Kidney (tissue), 22 donors: ENCODE measurements at places on chromosomes 3 and 15. TPM values are rescaled to one million over a fixed set of nuclear protein-coding genes. Genes with fewer than 3 reads are reported as not detected.
A peak's percentile ranks its signal among the peaks of the same experiment; 100 is the strongest.

- no peak overlapping the region for H3K27ac ChIP-seq
- no peaks in the 10 kb centered on the region for H3K27me3 ChIP-seq
- no peak overlapping the region for H3K4me3 ChIP-seq
- no peak for DNase-seq
- H3K36me3 ChIP-seq = no peaks in the 10 kb centered on the region
These were observed 131.6 kb upstream of the RASGRP1 start for GRCh38 chr15:38696109-38696727.

- no peak overlapping the region for H3K4me3 ChIP-seq
- peaks cover 2% of the 10 kb centered on the region for H3K36me3 ChIP-seq
- no peak for DNase-seq
- no peak overlapping the region for H3K27ac ChIP-seq
These were observed 53.4 kb upstream of the XRN1 start for GRCh38 chr3:142501004-142501926.

DNA sequence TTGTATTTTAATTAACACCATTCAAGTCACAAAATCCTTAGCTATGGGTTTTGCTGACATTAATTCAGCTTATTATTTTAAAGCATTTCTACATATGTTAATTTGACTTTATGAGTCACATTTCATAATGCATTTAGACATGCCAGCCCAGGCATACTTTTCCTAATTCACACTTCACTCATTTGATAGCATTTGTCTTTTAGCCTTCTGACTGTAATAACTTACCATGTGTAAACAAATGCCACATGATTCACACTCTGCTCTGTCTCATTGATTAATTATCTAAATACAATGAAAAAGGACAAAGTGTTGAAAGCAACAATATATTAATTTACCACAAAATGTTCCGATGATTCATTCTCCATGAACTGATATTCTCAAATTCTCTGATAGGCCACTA lies 927.8 kb upstream of the EPHA6 start:
- no peak for DNase-seq
- H3K36me3 ChIP-seq = no peaks in the 10 kb centered on the region
- no peaks in the 10 kb centered on the region for H3K4me1 ChIP-seq
- H3K27me3 ChIP-seq = no peaks in the 10 kb centered on the region
- no peak overlapping the region for H3K27ac ChIP-seq

GRCh38 chr3:30281526-30281925 lies 324.9 kb upstream of the TGFBR2 start:
- no peaks in the 10 kb centered on the region for H3K27me3 ChIP-seq
- H3K27ac ChIP-seq = no peak overlapping the region
- no peak overlapping the region for H3K4me3 ChIP-seq
- H3K36me3 ChIP-seq = no peaks in the 10 kb centered on the region
- DNase-seq = no peak

DNA sequence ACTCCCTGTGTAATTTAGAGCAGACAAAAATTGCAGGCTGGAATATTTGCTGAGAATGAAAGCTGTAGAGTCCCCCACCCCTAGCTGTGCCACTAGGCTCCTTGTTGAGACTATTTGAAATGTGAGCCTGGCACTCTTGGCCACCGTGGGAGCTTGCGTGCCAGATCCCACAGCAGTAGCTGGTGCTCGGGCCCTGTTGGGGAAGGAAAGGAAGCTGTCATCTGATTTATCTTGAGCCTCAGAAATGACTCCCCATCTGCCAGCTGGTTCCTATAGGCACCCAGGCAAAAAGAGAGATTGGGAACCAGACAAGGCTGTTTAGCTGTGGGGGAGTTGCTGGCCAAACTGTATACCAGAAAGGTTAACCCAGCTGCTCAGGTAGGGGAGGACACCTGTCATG lies 23.4 kb upstream of the CLEC3B start:
- H3K27me3 ChIP-seq = no peaks in the 10 kb centered on the region
- no peak overlapping the region for H3K4me3 ChIP-seq
- peaks cover 8% of the 10 kb centered on the region for H3K36me3 ChIP-seq
- H3K4me1 ChIP-seq = no peaks in the 10 kb centered on the region
- no peak overlapping the region for H3K27ac ChIP-seq

DNA sequence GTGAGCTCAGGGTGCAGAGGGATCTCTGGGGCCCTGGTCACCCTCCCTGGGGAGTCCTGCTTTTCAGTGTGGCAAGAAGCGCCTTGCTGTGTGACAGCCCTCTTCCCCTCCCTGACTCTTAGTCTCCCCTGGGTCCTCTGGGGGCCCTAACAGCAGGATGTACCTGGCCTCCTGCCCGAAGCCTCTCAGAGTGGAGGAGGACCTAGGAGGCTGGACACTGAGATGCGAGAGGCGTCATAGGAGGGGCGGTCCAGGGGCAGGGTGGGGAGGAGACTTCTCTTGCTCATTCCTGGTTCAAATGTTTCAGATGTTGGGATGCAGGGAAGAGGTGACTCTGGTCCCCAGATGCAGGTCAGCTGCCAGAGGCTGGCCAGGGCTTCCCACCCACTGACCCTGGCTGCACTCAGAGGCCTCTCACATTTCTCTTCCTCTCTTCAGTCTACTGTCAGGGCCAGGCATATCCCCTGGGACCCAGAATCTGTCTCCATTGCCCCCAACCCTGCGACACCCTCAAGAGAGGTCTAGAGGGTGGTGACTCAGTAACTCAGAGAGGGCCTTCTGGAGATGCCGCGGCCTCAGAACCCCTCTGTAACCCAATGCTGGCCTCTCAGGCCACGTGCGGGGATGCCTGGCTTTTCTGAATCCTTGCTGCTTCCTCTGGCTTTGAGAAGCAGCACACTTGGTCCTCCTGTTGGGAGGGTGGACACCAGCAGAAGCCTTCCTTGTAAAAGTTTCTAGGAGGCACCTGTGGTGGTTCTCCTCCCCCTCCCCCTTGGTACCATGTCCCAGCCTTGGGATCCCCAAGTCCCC lies 25.9 kb downstream of the SNX33 start:
- no peaks in the 10 kb centered on the region for H3K4me1 ChIP-seq
- H3K36me3 ChIP-seq = no peaks in the 10 kb centered on the region
- H3K27ac ChIP-seq = peak overlapping the region; percentile 57

DNA sequence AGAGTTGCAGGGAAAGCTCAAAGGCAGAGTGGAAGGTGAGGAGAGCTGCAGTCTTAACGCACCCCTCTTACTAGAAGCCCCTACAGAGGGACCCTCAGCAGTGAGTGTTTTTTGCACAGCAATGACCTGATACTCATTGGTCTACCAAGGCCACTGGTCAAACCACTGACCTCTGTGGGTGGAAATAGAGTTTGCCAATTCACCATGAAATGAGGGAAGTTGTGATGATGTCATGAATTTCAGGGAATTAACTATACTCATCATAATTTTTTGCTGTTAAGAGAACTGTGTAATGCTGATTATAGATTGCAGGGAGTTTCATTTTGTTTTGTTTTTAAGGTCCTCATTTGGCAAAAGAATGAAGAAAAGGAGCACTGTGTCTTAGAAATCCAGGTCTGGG lies 101.7 kb upstream of the SMAD3 start:
- H3K4me1 ChIP-seq = no peaks in the 10 kb centered on the region
- no peaks in the 10 kb centered on the region for H3K36me3 ChIP-seq
- no peak for DNase-seq
- no peak overlapping the region for H3K27ac ChIP-seq
- no peak overlapping the region for H3K4me3 ChIP-seq
- no peaks in the 10 kb centered on the region for H3K27me3 ChIP-seq

USP50 gene
- total RNA-seq = 1.1 TPM

SCN11A gene
- 0.25 TPM for total RNA-seq
